ENCODE measurements at places on chromosomes 5 and 9.

- no peaks in the 10 kb centered on the region for H3K4me1 ChIP-seq
- no peak overlapping the region for H3K27ac ChIP-seq
- H3K36me3 ChIP-seq, result no peaks in the 10 kb centered on the region
- H3K27me3 ChIP-seq, result no peaks in the 10 kb centered on the region
- no peak for DNase-seq
Observed at GRCh38 chr5:158464383-158464782, 605.4 kb upstream of the CLINT1 start.

GRCh38 chr5:143649937-143650621 lies 161.9 kb upstream of the HMHB1 start:
- DNase-seq, result no peak
- no peaks in the 10 kb centered on the region for H3K36me3 ChIP-seq
- H3K4me3 ChIP-seq, result no peak overlapping the region
- no peak overlapping the region for H3K27ac ChIP-seq

GRCh38 chr5:32531885-32532520 lies 53.4 kb upstream of the SUB1 start:
- H3K4me3 ChIP-seq, result peak overlapping the region; percentile 56
- no peaks in the 10 kb centered on the region for H3K36me3 ChIP-seq
- H3K27me3 ChIP-seq, result no peaks in the 10 kb centered on the region
- peak; percentile 62 for DNase-seq
- peak overlapping the region; percentile 96 for H3K27ac ChIP-seq
- H3K4me1 ChIP-seq, result peaks cover 22% of the 10 kb centered on the region

DNA sequence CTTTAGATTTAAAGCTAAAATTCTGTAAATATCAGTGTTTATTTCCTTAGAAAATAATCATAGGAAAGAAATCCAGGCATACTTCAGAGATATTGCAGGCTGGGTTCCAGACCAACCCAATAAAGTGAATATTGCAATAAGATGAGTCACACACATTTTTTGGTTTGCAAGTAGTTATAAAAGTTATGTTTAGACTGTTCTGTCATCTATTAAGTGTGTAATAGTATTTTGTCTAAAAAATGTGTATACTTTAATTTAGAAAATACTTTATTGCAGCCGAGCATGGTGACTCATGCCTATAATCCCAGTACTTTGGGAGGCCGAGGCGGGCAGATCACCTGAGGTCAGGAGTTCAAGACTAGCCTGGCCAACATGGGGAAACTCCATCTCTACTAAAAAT lies 6.9 kb upstream of the RIC1 start:
- H3K4me1 ChIP-seq, result peaks cover 5% of the 10 kb centered on the region
- H3K4me3 ChIP-seq, result no peak overlapping the region
- no peak overlapping the region for H3K27ac ChIP-seq
- DNase-seq, result no peak
- no peaks in the 10 kb centered on the region for H3K27me3 ChIP-seq

- H3K27me3 ChIP-seq, result no peaks in the 10 kb centered on the region
- DNase-seq, result no peak
- H3K4me1 ChIP-seq, result no peaks in the 10 kb centered on the region
- H3K4me3 ChIP-seq, result no peak overlapping the region
- H3K36me3 ChIP-seq, result no peaks in the 10 kb centered on the region
Observed at GRCh38 chr5:16742938-16743337, 126.1 kb upstream of the RETREG1 start.

GRCh38 chr9:100285080-100285479 lies 67.7 kb downstream of the TEX10 start:
- H3K4me1 ChIP-seq, result no peaks in the 10 kb centered on the region
- DNase-seq, result no peak
- no peaks in the 10 kb centered on the region for H3K27me3 ChIP-seq
- H3K36me3 ChIP-seq, result peaks cover 62% of the 10 kb centered on the region
- no peak overlapping the region for H3K27ac ChIP-seq

DNA sequence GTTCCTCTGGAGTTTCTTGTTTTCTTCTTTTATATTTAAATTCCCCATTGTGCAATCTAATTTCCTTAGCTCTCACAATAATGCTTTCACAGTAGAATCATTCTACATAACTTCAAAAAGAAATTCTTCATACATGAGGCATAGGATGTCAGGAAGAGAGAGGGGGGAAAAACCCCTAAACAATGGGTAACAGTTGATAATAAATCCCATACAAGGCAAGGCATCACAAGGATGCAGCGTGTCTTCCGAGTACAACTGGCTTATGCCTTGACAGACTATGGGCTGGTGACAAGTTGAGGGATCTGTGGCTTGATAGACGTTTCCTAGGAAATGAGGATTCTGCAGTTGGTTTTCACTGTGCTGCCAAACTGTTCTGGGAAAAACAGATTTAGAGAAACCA lies 247.4 kb downstream of the ARL15 start:
- H3K4me1 ChIP-seq, result no peaks in the 10 kb centered on the region
- no peak for DNase-seq
- H3K4me3 ChIP-seq, result no peak overlapping the region
- H3K27ac ChIP-seq, result no peak overlapping the region

GRCh38 chr9:134606951-134607731 lies 34.5 kb upstream of the COL5A1 start:
- no peak overlapping the region for H3K4me3 ChIP-seq
- H3K36me3 ChIP-seq, result no peaks in the 10 kb centered on the region
- no peak for DNase-seq
- no peaks in the 10 kb centered on the region for H3K27me3 ChIP-seq
- no peaks in the 10 kb centered on the region for H3K4me1 ChIP-seq

DNA sequence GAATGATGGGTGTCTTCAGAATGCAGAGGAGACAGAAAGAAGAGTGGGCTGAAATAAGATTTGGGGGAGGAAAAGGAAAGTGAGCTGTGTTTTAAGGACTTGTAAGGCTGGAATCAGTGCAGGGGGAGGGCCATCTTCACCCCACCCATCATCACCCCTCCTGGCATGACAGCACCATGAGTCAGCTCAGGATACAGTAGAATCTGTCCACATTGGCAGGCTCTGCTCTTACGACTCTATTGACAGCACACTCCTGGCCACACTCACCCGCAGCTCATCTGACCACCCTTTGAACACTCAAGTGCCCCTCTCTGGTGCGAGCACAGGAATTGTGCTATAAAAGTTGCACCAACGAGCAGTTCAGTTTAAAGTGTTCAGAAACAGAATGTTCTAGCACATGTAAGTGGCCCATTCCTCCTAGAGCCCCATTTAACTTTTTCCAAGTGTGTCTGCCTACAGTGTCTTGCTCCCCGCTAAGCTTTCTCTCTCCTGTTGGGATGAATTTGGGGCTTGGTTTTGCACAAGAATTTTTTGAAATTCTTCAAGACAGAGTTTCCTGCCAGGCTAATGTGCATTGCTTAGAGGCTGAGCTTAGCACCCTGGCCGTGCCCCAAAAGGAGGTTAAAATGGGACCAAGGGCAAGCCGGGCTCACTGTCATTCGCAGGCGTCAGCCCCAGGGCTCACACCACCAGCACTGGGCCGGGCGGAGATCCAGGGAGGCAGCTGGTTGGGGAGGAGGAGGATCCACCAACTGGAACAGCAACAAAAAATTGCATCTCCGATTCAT lies 12.0 kb downstream of the ADRA1B start:
- no peak overlapping the region for H3K4me3 ChIP-seq
- no peak for DNase-seq
- H3K36me3 ChIP-seq, result no peaks in the 10 kb centered on the region
- H3K4me1 ChIP-seq, result peaks cover 4% of the 10 kb centered on the region

- no peak overlapping the region for H3K27ac ChIP-seq
- H3K27me3 ChIP-seq, result no peaks in the 10 kb centered on the region
- no peak overlapping the region for H3K4me3 ChIP-seq
- no peak for DNase-seq
- H3K36me3 ChIP-seq, result no peaks in the 10 kb centered on the region
Observed at GRCh38 chr5:58544926-58545325, 37.9 kb upstream of the RAB3C start.

GRCh38 chr5:139982157-139982974 lies 60.7 kb downstream of the NRG2 start:
- H3K4me3 ChIP-seq, result no peak overlapping the region
- no peak overlapping the region for H3K27ac ChIP-seq
- no peaks in the 10 kb centered on the region for H3K27me3 ChIP-seq
- no peak for DNase-seq
- H3K4me1 ChIP-seq, result no peaks in the 10 kb centered on the region

DNA sequence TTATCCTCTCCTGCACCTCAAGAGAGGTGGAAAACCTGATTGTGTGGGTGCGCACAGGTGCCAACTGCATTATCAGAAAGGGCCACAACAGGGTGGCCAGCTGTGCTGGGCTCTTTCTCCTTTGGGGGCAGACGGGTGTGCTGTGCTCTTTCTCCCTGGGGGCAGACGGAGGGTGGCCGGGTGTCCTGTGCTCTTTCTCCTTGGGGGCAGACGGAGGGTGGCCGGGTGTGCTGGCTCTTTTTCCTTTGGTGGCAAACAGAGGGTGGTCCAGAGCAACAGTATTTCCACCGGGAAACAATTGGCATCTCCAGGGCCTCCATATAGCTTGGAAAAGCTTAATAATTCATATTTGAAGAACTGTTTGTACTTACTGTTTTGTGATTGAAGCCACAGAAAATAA lies 6.8 kb downstream of the LMX1B start:
- H3K4me1 ChIP-seq, result no peaks in the 10 kb centered on the region
- no peak for DNase-seq
- no peak overlapping the region for H3K4me3 ChIP-seq

DNA sequence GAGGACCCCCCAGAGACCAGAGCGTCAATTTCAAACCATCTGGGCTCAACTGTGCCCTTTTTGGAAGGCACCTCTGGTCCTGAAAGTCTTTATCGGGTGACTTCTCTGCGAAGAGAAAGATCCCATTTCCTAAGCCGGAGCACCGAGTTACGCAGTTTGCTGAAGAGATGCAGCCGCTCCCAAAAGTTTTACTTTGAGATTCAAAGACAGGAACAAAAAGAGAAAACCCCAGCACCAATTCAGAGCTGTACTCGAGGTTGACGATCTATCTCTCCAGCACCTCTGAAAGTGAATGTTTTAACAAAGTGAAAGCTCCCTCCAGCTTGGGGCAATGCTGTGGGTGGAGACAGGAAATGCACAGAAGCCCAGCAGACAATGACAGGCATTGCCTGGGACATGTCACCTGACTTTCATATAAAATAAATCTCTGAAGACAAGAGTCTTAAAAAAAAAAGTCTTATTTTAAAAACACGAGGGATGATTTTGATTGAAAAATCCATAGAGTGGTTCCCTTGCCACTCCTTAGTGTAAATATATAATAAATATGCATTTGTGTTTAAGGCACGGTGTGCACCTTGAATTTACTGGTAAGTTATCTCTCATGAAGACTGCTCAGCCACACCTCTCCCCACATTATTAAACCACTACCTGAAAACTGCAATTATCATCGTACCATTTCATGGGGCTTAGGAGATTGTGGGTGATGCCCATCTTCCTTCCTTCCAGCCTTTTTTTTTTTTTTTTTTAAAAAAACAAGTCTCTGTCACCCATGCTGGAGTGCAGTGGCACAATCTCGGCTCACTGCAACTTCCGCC lies 79.9 kb downstream of the FNBP1 start:
- peak overlapping the region; percentile 80 for H3K4me3 ChIP-seq
- H3K4me1 ChIP-seq, result peaks cover 34% of the 10 kb centered on the region
- DNase-seq, result peak; percentile 90
- no peaks in the 10 kb centered on the region for H3K27me3 ChIP-seq

GRCh38 chr9:98373609-98374008 lies 118.2 kb upstream of the TBC1D2 start:
- DNase-seq, result no peak
- H3K4me1 ChIP-seq, result no peaks in the 10 kb centered on the region
- no peak overlapping the region for H3K27ac ChIP-seq
- H3K27me3 ChIP-seq, result no peaks in the 10 kb centered on the region

GRCh38 chr5:50922942-50923767 lies 256.7 kb downstream of the PARP8 start:
- H3K4me3 ChIP-seq, result no peak overlapping the region
- H3K27me3 ChIP-seq, result peaks cover 5% of the 10 kb centered on the region
- no peaks in the 10 kb centered on the region for H3K36me3 ChIP-seq
- no peak overlapping the region for H3K27ac ChIP-seq

DNA sequence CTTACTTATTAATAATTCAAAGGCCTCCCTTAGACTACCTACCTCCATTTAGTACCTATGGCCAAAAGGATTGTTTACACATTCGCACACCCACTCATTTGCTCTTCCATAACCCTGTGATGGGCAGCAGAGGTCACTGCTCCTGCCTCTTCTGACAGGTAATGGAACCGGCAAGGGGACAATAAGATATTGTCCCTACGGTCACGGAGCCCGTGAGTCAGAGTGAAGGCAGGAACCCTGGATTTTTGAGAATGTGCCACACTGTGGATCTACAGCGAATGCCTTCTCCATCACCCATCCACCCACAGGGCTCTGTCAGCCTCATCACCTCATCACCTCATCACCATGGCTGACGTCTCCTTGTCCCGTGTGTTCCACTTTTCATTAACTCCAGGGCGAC lies 132.3 kb downstream of the MYO10 start:
- DNase-seq, result no peak
- H3K27me3 ChIP-seq, result no peaks in the 10 kb centered on the region
- H3K4me1 ChIP-seq, result no peaks in the 10 kb centered on the region
- H3K4me3 ChIP-seq, result no peak overlapping the region

DNA sequence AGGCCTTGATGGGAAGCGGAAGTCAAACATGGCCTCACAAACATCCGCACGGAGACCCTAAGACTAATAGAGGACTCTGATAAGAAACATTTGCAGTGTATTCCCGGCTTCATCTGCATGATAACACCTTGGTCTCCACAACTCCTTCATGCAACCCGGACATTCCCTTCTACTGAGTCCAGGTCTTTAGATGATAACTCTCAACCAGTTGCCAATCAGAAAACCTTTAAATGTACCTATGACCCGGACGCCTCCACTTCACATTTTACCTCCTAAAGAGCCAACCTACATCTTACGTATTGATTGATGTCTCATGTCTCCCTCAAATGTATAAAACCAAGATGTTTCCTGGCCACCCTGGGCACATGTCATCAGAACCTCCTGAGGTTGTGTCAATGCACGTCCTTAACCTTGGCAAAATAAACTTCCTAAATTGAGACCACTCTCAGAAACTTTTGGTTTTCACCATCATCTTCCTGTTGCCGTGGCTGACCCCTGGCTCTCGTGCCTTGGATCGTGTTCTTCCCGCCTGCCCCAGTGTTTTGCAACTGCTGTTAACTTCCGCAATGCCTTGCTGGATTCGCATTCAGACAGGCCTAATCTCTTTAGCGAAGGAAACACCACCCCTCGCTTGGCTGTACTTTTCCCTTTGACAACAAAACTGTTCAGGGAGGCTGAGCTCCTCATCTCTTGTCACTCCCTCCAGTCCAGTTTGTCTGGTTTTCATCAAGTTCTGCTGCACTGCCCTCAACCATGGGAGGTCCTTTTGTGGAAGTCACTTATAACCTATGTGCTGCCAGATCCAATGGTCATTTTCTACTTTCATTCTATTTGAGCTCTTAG lies 1.1 kb upstream of the DAP start:
- H3K27me3 ChIP-seq, result no peaks in the 10 kb centered on the region
- H3K4me1 ChIP-seq, result peaks cover 15% of the 10 kb centered on the region
- DNase-seq, result peak; percentile 8
- no peaks in the 10 kb centered on the region for H3K36me3 ChIP-seq
- H3K27ac ChIP-seq, result peak overlapping the region; percentile 81

Measured in naive thymus-derived CD4-positive, alpha-beta T cell (primary cell).